ENCODE measurements at places on chromosomes 7 and 10.
A peak's percentile ranks its signal among the peaks of the same experiment; 100 is the strongest.

DNA sequence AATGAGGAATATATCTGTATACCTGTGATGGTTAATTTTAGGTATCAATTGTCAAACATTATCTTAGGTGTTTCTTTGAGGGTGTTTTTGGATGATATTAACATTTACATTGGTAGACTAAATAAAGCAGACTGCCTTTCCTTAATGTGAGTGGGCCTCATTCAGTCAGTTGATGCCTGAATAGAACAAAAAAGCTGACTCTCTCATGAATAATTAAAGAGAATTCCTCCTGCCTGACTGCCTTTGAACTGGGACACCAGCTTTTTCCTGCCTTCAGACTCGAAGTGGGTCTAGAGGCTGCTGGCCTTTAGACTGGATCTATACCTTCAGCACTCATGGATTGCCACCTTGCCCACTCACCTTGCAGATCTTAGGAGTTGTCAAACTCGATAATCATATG lies 117.9 kb upstream of the TMEM168 start:
- no peak for DNase-seq

GRCh38 chr7:18894155-18894554 lies 223.3 kb downstream of the TWIST1 start:
- no peak for DNase-seq

DNA sequence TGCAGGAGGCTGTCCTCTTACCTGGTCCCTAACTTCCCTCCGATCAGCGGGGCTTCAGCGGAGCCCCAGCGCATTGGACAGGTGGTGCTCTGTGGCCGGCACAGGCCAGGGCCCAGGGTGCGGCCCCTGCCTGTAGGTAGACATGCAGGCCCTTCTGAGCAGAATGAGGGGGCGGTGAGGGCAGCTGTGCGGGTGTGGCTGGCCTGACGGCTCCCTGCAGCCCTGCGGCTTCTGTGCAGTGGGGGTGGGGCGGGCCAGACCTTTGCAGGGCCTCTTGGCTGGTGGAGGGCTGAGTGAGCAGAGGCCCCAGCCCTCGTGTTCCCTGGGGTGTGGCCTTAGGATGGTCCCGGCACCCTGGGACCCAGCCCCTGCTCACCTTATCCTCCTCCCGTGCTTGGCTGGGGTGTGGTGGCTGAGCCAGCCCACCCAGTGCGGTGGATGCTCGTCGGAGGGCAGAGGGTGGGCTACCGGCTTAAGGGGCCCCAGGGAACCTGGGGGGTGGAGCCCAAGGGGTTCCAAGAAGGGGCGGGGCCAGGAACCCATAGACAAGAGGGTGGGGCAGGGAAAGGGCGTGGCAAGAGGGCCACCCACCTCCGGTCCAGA lies 175.2 kb upstream of the TNRC18 start:
- no peak for DNase-seq

DNA sequence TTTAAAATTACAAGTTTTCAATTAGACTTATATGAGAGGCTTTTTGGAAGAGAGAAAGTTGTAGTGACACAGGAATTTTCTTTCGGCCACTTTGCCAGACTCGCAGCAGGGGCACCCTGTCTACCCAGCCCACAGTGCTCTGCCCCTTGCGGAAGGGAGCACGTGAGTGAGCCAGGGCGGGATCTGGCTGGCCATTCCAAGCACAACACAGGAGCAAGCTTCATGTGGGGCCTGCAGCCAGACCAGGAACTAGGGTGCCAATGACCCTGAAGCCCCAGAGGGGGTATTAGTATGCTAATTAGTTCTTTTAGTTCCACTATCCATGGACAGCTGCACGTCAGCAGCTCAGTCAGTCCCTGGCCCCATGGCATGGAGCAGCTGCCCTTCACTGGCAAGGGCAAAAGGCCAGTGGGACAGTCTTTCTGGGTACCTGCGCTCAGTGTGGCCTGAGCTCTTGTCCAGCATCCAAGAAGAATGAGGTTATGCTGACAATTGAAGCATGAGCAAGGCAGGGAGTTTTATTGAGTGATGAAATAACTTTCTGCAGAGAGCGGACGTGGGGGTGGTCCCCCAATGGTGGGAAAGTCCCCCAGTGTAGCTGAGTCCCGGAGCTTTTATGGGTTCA lies 251.1 kb upstream of the CSTF2T start:
- DNase-seq, result no peak

GRCh38 chr10:63200431-63200830 lies 67.3 kb downstream of the NRBF2 start:
- DNase-seq, result no peak

- no peak for DNase-seq
Measured at GRCh38 chr7:129213828-129214227, 11.0 kb upstream of the AHCYL2 start.

DNA sequence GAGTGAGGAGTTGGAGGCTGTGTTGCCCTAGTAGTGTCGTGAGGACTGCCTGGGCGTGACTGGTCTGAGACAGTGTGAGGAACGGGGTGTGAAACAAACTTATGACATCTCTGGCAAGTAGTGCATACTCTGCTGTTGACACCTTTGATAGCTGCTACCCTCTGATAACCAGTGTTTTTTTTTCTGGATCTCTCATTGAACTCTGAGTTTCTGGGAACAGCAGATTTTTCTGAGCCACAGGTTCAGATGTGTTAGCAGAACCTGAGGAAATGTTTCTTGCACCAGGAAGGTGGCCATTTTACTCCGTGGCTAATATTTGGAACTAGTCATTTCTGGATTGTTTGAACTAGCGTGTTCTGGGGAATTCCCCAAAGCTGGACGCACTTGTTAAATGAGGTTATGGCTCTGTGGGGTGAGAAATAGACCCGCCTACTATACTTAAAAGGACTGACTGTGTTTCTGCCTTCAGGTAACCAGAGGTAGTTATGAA lies 52.9 kb downstream of the AUTS2 start:
- no peak for DNase-seq

DNA sequence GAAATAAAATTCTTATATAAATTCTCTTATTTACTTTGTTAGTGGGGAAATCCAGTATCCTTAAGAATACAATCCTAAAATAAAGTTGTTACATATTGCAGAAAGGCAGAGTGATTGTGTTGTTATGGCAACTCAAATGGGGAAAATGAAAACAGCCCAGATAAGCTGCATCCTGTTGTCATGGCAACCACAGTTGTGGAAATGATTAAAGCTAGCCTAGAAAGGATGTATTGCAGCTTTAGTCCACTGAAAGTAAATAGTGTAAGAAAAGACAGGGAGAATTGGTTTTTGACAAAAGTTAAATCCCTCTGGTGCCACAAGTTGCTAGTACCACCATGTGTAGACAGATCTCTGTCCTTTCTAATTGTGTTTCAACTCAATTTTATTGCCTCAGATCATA lies 43.2 kb downstream of the BTRC start:
- DNase-seq, result no peak

- DNase-seq, result no peak
Measured at GRCh38 chr7:16728811-16729210, 24.7 kb upstream of the TSPAN13 start.

- no peak for DNase-seq
Measured at GRCh38 chr10:59724098-59724938, 14.7 kb upstream of the SLC16A9 start.

DNA sequence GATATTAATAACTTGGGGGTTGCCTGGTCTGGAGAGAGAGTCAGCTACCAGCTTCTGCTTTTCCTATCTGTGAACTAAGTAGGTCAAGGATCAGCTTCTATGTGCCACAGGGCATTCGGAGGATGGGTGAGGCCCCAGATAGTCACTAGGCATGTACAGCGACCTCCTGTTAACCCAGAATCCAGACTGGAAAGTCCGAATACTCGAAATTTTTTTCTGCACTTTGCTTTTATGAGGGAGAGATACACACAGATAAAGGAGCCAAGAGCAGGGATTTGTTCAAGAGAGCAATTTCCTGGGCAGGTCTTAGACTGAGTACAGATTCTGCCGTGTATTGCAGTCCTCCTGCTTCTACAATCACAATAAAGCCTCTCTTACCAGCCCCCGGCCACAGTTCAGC lies 54.2 kb downstream of the EMX2 start:
- DNase-seq, result no peak

GRCh38 chr10:50211670-50212069 lies 39.6 kb downstream of the ASAH2 start:
- DNase-seq, result no peak

DNA sequence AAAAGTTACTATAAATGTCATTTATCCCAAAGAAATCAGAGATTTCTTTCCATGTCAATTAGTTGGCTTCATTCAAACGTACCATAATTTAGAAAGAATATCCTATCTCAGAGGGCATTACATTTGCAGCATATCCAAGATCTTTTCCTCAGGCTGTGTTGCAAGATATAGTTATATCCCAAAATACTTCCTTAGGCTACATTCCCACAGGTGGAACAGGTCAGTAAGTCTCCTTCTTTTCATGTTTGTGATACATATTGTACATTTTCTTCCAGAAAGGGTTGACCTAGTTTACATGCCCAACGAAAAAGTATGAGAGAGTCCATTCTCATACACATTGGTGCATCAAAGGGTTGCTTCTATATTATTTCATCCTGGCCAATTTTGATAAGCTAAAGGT lies 26.9 kb upstream of the VWA2 start:
- no peak for DNase-seq

GRCh38 chr10:80700252-80700651 lies 162.6 kb downstream of the SH2D4B start:
- DNase-seq, result no peak

DNA sequence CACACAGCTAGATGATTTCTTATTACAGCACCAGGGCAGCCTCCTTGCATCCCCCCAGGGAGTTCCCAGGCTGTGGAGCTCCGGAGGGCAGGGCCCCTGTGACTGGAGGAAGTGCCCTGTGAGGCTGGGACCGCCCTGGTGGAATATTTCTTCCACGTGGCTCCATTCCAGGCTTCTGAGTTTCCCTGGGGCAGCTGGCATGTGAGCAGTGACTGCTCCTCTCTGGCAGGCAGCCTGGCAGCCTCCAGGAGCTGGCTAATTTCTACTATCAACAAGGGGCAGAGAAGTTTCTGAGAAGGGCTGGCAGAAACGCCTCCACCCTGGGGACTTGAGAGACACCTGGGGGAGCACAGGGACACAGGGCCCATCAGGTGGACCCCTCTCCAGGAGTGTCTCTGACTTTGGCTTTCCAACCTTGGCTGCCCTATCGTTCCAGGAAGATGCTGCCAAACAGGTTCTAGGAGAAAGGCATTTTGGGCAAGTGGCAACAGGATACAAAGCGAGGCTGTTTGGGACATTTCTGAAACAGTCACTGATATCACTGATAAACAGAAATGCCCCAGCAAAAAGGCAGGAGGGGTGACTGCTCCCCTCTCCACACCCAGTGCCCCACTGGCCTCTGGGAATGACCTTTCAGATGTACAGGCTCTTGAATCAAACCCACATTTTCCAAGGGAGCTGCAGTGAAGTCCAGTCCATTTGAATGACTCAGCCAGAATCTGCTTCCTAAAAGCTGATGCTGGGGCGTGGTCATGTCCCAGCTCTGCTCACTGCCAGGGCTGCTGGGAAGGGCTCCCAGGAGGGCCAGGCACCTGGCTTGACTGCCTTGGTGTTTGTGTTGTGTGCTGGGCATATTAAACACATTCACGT lies 16.1 kb downstream of the MYOF start:
- DNase-seq, result peak; percentile 94

GRCh38 chr10:58362027-58362789 lies 23.0 kb upstream of the TFAM start:
- no peak for DNase-seq

- no peak for DNase-seq
Measured at GRCh38 chr10:93378997-93379730, 103.0 kb downstream of the MYOF start.

DNA sequence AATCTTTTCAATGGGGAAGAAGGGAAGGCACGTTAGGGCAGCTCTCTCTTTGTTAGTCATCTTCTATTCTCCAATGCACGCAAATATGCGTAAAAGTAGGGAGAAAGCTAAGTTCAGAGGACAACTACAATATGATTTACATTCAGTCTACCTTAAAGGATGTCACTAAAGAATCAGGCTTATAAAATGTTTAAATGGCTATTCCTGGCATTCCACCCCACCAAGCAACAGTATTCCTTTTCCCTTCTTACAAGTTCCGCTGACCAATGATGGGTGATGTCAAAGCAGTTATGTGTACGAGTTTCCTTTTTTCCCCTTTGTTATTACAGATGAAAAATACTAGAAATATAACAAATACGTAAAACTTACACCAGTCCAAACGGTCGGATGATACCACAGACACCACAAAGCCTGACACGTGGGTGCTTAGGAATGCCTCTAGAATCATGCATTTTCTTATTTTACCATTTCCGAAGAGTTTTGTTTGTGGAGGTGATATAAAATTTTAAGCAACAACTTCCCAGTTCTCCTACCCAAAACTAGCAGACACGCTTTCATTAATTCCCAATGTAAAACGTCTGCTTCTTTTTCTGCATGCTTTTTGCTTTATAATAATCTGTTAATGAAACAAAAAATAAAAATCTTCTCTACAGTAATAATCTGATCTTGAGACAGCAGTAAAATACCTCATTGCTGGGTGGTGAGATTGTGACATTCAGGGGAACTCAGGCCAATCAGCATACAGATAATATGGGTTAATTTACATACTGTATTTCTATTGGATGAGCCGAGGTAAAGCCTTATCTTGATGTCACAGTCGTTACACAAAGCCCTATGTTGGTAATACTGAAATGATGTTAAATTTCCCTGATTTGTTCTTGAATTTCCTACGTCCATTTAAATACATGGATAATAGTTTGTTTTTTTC lies 708 bp upstream of the GPR85 start:
- peak; percentile 9 for DNase-seq

DNA sequence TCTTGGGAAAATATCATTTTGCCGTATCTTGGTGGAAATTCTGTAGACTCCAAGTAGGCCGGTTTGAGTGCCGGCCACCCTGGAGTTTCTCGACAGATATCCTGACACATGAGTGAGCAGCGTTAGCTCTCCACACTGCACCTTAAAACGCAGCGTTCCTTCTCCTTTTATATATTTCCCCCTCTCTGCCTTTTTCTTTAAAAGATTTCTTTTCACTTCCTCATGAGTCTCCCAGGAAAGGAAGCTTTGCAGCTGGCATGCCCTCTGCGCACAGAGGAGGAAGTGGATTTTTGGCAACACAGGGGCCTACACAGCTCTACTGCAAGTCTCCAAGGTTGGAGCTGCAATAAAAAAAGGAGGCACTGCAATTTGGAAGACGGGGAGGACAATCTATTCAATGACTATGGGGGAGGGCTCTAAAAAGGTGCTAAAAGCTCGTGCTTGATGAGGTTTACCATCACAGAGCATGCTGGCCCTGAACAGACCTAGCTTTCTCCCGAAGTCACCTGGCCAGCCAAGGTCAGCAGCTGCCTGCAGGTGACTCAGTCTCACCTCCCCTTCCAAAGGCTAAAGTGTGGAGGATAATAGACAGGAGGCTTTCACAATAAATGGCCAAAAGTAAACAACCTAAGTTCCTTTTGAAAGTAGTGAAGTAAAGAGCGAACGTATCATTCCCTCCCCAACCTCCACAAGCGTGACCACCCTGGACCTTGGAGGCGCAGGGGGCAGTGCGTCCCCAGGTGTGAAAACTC lies 252.8 kb downstream of the ZMYND11 start:
- no peak for DNase-seq

DNA sequence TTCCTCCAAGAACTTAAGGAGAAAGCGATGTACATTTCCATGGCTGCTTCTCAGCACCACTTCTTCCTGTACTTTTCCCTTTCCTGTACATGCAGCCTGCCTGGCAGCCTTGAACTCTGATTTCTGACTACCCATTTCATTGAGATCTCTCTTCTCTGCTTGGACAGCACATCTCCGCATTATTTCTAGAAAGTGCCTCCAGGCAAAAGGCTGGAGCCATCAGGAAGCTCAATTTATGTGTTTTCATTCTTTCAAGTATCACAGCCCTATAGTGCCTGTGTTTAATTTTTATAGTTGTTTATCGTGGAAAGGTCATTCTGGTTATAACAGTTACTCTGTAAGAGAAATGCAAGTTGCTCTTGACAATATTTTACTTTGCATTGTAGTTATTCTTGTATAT lies 688.0 kb upstream of the ANKRD30A start:
- no peak for DNase-seq

- DNase-seq, result no peak
Measured at GRCh38 chr7:108724251-108725100, 154.8 kb downstream of the DNAJB9 start.

All from keratinocyte (primary cell).